Stimulated activated CD8-positive, alpha-beta memory T cell treated with anti-CD3 and anti-CD28 coated beads, Interleukin-7, amount 100 ng/mL, for 48 hours (primary cell): ENCODE measurements at places on chromosomes 11 and 22.

DNA sequence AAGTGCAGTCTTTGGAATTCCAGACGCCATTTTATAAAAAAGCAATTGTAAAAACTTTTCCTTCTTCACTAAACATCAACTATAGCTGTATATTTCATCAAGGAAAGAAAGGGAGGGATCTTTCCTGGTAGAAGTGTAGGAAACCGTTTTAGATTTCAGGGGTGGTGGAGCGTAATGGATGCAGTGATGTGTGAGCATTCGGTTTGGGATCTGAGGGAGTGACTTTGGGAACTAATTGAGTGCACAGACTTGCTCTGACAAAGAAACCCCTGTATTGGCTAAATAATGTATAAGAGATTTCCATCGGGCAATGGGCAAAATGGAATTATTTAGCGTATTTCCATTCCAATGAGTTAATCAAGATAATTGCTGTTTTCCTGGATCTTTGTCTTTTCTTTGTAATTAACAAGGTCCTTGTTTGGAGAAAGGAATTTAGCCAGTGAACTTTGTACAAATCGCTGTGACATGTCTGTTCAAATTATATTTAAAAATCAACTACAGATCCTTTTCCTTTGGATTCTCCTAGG lies 125.0 kb upstream of the NARS2 start:
- DNase-seq: no peak

DNA sequence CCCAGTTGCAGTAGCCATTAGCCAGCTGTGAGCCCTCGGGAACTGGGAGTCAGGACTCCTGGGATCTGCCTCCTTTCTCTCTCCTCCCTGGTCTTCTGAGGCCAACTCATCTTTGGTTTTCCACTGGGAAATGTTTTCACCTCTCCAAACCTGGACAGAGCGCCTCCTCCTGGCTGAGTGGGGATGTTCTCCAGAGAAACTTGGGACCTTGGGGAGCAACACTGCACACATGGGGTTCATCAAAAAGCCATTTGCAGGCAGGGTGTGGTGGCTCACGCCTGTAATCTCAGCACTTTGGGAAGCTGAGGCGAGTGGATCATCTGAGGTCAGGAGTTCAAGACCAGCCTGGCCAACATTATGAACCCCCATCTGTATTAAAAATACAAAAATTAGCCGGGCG lies 145.4 kb downstream of the NECTIN1 start:
- DNase-seq: no peak

DNA sequence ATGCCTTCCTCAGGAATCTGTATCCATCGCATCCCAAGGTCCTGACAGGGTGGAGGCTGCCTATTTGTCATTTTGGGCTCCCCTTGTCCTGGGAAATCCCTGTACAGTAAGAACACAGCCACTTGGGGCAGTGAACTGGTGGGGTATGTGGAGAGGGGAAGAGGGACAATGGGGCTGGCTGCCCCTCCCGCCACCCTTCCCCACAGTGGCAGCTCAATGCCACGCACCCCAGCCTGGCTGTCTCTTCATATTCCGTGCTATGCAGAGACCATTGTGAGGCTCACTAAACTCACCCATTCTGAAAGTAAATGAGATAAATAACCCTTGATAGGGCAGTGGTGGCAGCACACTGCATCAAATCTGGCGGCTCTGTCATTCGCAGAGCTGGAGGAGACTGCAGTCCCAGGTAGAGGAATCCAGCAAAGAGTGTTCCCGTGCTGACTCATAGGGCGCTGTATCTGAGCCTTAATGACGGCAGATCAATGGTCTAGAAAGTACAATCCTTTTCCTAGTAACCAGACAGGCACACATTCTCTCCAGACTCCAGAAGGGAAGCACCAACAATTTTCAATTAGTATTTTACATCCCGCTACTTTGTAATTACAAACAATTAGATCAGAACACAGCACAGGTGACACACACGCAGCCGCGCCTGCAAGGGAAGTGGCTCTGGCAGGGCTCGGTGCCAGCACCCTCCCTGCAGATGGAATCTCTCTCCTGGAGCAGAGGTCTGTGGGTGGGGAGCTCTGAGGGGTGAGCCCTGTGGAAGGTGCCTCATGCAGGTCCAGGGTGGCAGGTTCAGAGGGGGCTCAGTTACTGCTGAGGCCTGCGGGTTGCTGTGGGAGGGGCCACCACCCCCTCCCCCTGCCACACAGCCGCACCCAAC lies 167.9 kb upstream of the B3GAT1 start:
- DNase-seq: no peak

- no peak for DNase-seq
Measured at GRCh38 chr11:15927196-15927863, 429.0 kb downstream of the SOX6 start.

DNA sequence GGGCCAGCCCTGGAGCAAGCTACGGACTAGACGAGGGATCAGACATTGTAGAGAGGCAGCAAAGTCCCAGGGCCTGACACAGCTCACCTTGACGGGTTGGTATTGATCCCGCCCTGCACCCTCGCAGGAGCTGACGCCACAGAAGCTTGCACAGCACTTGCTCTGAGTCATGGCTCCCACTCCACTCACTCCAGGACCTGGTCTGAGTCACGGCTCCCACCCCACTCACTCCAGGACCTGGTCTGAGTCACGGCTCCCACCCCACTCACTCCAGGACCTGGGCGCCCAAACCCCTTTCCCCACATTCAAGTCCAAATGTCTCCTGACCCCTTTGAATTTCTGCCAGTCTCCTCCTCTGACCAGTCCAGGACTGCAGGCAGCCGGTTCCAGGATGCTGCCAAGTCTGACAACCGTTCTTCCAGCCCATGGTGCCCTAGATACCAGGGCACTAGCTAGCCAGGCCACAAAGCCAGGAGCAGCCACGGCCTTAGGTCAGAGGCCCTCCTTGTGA lies 6.0 kb upstream of the PNPLA5 start:
- DNase-seq: peak; percentile 18

DNA sequence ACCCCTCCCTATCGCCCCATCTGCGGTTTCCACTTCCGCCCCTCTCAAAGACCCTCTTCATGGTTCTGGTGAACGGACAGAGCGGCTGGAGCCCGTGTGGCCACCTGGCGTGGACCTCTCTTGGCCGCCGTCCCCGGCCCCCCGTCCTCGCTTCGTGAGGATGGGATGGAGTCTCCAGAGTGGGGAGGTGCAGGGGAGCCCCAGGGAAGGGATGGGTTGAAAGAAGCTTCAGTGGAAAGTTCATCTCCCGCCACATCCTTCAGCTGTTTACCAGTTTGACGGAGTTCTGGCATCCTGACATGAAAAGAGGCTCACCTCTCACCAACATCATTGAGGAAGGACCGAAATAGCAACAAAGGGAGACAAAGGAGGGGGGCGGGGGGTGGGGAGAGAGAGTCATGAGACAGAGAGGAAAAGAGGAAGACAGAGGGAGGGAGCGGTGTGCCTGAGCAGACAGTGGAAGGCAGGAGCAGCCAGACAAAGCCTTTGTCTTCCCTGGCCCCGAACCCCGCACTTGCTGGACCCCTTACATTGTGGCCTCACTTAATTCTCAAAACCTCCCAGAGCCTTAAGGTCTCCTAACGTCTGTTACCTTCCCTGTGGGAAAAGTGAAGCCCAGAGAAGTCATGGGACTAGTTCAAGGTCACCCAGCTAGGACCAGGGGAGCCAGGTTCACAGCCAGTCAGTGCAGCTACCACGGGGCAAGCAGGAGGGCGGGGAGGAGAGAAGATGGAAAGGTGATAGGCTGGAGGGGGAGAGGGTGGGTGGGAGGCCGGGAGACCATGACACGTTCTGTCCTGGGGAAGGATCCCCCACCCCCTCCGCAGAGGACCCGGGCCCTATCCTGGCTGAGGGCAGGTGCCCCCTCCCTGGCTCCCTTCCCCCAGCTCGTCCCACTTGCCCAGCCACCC lies 54.9 kb downstream of the CD6 start:
- no peak for DNase-seq
